ENCODE measurements at places on chromosomes 4 and X.

- DNase-seq: peak; percentile 67
These were observed 82.2 kb downstream of the FNIP2 start for GRCh38 chr4:158850800-158851644.

DNA sequence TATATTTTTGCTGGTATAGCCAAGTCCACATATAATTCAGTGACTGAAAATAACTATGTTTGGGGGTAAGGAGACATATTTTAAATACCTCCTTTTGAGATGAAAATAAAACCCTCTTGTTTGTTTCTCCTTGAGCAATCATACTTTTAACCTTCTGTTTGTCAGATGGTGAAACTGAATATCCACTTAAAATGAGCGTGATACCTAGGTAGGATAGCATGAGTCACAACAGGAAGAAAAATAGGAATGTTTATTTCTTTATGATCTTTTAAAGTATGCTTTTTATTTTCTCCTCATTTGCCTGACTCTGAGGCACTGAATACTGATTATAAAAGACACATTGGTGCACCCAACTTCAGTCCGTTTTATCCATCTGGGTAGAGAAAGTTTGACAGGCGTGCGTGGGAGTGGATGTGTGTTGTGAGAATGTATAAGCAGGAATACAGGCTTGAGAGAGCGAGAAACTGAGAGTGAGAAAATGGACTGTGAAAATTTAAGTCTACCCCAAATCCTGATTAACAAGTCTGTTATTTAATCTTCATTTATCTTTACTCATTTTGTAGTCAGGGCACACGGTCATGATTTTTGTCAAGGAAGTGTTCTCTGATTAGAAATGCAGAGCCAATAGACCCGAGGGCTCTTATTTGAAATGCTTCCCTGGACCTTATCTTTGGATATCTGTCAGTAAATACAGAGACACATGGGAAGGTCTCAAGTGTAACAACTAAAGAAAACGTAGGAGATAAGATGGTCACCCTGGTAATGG is 62.1 kb upstream of the ANTXR2 start:
- DNase-seq: peak; percentile 34

- peak; percentile 71 for DNase-seq
These were observed 8.7 kb downstream of the SMIM10 start for GRCh38 chrX:134999469-134999868.

- DNase-seq: peak; percentile 88
These were observed 261.5 kb upstream of the FTHL17 start for GRCh38 chrX:31333165-31333831.

- DNase-seq: no peak
These were observed 59.7 kb upstream of the RASGEF1B start for GRCh38 chr4:81531410-81531809.

DNA sequence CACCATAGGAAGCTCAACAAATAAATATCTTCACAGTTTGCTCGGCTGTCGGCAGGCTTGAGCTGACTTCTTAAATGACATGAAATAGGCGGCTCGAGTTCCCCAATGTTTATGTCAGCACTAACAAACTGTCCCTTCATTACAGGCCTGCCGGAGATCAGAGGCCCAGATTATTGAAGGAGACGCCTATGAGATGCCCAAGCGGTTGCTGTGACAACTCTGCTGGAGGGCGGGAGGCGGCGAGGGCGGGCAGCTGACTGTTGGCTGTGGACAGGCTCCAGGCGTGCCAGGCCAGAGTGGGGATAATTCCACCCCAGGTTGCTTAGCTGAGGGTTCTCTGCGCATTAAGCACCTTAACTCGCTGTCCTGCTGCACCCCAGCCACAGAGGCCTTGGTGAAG is 39.2 kb upstream of the MSX1 start:
- no peak for DNase-seq

- peak; percentile 20 for DNase-seq
These were observed 20.6 kb downstream of the SH3D19 start for GRCh38 chr4:151304755-151305154.

- DNase-seq: peak; percentile 62
These were observed 26.5 kb upstream of the XIAP start for GRCh38 chrX:123833387-123833786.

GRCh38 chr4:23516716-23517115 is 373.1 kb downstream of the PPARGC1A start:
- DNase-seq: no peak

DNA sequence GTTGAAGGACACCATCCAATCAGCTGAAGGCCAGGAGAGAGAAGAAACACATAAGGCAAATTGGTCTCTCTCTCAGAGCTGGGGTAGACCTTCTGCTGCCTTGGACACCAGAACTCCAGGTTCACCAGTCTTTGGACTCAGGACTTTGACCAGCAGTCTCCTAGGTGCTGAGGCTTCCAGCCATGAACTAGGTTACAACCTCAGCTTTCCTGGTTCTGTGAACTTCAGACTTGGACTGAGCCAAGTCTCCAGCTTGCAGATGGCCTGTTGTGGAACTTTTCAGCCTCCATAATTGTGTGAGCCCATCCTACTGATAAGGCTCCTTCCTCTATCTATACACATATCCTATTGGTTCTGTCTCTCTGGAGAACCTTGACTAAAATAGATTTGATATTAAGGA is 20.6 kb upstream of the BBS12 start:
- no peak for DNase-seq

- DNase-seq: peak; percentile 61
These were observed 88.1 kb upstream of the ZNF81 start for GRCh38 chrX:47748576-47748975.

GRCh38 chr4:1572010-1572385 is 112.1 kb downstream of the FAM53A start:
- DNase-seq: no peak

- DNase-seq: no peak
These were observed 30.4 kb downstream of the MAGEB10 start for GRCh38 chrX:27838185-27838584.

GRCh38 chr4:80197601-80198440 is 518 bp downstream of the PRDM8 start:
- DNase-seq: no peak

DNA sequence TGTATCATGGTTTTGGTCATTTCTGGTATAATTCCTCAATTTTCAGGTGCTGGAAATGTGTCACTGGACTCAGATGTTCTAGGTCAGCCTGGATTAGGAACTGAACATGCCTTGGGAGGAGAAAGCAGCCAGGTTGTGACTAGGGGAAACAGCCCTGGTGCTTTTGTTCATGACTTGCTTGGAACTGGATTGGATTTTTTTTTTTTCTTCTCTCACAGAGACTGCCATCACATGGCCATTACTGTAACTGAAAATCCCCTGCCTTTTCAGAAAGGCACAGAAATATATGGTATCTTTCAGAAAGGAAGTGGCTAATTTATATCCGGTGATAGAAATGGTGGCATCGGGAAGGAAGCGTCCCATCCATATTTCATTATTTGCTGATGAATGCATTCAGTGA is 34.6 kb downstream of the SEPTIN11 start:
- DNase-seq: peak; percentile 74

GRCh38 chrX:136202889-136203288 is 48.3 kb downstream of the MAP7D3 start:
- peak; percentile 64 for DNase-seq

DNA sequence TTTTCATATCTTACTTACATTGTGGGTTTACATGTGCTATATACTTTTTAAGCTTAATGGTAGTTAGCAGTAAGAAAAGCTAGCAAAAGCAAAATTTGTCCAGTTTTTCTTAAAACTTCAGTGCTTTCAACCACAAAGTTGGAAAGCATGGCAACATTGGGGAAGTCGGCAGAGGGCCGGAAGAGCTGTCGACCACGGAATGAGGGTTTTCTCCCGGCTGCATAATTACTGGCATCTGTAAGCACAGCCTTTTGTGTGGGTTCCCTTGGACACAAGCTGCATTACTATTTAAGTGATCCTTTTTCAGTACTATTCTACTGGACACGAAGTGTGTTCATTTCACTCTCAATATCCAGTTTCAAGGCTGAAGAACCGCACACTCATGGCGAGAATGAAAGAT is 560.4 kb downstream of the ANKRD50 start:
- no peak for DNase-seq

- DNase-seq: peak; percentile 48
These were observed at the start of gene BCOR for GRCh38 chrX:40097504-40098263. BCOR (minus strand) TSS chrX:40097958; CDS start chrX:40077929, 20,029 bp downstream.

GRCh38 chrX:84479086-84479485 is 23.2 kb downstream of the HDX start:
- DNase-seq: no peak

DNA sequence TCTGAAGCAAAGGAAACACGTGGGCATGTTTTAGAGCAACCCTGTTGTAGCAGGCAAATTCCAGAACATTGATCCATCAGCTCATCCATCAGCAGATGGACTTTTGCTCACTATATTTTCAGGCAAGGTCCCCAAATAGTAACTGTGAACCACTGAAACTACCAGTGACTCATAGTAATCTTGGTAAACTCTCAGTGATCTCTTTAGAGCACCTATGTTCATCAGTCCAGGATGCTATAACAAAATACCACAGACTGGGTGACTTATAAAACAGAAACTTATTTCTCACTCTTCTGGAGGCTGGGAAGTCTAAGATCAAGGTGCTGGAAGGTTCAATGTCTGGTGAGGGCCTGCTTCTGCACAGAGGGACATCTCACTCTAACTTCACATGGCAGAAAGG is 28.9 kb upstream of the BTC start:
- DNase-seq: no peak

DNA sequence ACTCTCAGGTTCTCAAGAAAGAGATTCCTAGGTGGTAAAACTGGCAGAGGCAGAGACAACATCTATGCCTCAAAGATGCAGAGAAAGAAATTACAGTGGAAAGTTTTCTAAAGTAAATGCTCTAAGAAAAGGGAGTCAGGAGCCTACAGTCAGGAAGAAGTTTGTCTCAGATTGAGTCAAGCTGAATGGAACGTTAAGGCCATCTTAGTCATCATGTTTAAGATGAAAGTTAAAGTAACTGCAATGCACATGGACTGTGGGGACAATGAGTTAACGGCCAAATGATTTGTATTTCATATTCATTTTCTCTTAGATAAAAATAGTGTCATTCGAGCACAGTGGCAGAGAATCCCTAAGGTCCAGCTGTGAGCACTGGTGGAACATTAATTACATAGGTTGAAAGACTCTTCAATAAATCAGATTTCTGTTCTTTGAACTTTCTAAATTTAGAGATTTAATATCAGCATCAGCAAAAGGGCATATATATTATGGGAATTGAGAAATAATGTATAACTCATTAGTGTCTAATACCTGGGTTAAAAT is 384.6 kb downstream of the DTHD1 start:
- DNase-seq: no peak

DNA sequence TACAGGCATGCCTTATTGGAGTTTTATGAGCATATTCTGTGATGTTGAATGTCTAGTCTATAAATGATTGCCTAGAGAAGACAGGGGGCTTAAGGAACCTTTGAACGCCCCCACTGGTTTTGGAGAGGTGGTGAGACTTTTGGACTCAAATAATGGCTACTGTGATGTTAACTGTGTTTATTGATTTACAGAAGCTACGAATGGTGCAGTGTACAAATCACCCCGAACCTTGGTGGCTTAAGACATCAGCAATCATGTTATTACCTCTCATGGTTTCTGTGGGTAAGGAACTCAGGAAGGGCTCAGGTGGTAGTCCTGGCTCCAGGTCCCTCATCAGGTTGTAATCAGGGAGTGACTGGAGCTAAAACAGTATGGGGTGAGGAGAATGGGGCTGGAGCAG is 33.3 kb upstream of the APLN start:
- DNase-seq: no peak

DNA sequence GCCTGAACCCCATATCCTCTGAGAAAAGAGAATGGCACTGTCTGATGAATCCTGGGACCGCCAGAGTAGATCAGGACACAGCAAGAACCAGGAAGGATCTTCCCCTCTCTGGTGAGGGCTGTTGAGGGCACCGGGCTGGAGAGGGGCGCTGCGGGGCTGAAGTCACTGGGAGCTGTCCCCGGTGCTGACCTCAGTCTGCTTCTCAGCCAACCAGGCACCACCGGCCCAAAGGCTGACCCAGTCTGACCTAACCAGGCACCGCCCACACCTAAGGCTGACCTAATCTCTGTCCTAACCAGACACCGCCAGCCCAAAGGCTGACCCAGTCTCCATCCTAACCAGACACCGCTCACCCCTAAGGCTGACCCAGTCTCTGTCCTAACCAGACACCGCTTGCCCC is 82.8 kb downstream of the CPZ start:
- peak; percentile 4 for DNase-seq

DNA sequence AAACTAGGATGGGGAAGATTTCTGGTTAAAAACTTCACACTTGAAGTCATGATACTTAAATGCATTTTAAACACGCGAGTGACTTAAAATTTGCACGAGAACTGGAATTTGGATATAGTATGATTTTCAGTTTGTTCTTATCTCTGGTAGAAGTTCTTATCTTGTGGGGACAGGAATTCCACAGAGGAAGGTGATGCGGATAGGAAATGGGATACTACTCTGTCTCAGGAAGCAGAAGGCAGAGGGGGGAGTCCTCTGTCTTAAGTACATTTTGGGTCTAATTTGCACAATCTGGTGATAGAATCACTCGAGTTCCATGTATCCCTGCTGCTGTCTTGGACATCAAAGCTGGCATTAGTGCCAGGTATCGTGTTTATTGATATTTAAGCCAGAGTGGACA is 53.3 kb downstream of the TLL1 start:
- no peak for DNase-seq

- DNase-seq: no peak
These were observed 93.7 kb downstream of the SHOX start for GRCh38 chrX:724256-724655.

- DNase-seq: peak; percentile 68
These were observed 790.0 kb downstream of the PCDH18 start for GRCh38 chr4:136742333-136742732.

DNA sequence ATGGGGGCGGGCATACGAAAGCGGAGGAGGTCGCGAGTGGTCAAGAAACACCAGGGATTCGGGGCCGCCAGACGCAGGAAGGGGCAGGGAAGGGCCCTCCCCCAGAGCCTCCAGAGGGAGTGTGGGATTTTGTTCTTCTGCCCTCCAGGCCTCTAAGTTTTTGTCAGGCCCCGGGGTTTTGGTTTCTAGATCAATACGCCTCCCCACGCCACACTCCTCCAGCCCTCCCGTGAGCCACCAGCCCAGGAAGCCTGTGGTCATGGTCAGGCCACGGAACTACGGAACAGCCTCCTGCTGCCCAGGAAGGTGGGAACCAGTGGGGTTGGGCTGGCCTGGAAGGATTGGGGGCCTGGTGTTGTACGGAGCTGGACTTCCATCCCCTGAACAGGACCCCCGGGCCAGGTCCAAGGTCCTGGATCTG is 38.4 kb downstream of the CPLX1 start:
- no peak for DNase-seq

GRCh38 chr4:174763454-174764104 is 65.5 kb downstream of the GLRA3 start:
- DNase-seq: peak; percentile 28

- DNase-seq: no peak
These were observed 20.3 kb upstream of the POLA1 start for GRCh38 chrX:24673424-24673823.

- peak; percentile 16 for DNase-seq
These were observed 8.7 kb upstream of the ANAPC4 start for GRCh38 chr4:25368315-25368714.
